D721Med (cell line): ENCODE measurements at places on chromosomes 13 and 19.

DNA sequence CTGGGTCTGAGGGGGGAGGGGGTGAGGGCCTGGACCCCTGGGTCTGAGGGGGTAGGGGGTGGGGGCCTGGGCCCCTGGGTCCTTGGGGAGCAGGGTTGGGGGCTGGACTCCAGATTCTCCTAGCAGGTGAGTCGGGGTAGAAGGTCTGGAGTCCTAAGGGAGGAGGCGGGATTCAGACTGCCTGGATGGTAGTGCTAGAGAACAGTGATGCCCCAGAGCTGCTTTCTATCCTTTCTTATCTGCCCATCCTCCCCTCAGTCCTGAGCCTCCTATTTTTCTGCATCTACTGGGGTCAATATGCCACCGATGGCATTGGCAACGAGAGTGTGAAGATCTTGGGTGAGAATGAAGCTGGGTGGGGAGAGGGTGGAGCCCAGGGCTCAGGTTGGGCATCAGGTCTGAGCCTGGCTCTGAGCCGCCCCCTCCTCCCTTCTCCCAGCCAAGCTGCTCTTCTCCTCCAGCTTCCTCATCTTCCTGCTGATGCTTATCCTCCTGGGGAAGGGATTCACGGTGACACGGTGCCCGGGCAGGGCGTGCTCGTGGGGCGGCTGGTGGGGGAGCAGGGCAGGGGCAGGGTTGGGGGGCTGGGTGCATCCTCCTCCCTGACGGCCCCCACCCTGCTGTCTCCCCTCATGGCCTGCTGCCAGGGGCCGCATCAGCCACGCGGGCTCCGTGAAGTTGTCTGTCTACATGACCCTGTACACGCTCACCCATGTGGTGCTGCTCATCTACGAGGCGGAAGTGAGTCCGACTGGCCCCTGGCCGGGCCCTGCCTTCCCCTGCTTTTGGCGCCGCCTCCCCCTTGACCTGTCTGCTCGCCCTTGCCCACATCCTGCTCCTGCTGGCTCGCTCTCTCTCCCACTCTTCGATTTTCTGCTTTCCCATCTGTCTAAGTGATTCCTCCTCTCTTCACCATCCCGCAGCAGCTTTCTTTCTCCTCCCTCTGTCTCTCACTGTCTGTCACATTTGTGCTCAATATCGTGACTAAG lies 3.4 kb downstream of the TMEM145 start:
- no peak for DNase-seq

DNA sequence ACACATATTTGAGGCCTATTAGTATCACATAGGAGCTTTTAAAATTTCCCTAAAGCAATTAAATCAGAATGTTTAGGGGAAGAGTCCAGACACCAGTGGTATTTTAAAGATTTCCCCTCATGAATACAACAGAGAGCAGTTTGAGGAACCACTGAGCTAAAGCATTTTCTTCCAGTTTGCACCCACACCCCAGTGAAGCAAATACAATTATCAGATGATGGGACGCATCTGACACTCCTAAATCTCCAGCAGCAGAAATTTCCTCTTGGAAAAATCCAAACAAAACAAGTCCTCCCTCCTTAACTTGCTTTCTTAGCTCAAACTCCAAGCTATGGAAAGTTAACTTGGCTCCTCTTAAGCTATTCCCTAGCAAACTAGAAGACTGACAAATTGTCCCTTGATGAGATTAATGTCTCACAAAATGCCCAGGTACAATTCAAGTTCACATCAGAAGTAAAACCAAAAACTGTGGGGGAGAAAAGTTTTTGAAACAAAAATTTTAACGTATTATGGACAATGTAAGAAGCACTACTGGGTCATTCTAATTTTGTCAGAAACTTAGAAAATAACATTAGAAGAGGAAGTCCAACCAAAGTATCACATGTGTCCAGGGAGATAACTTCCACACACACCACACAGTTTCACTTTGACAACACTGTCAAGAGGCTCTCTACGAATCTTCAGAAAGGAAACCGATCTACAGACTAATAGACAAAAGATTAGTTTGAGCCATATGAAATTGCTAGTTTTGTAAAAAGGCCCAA lies 74.1 kb downstream of the ABCC4 start:
- DNase-seq, result no peak

DNA sequence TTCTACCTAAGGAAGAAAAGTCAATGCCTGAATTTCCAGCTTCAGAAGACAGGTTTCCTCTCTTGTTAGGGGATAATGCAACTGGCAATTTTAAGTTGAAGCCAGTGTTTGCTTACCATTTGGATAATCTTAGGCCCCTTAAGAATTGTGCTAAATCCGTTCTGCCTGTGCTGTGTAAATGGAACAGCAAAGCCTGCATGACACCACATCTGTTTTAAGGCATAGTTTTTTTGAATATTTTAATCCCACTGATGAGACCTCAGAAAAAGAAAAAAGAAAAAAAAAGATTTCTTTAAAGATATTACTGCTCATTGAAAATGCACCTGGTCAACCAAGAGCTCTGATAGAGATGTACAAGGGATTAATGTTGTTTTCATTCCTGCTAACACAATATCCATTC lies 419.2 kb downstream of the SLITRK6 start:
- no peak for DNase-seq

DNA sequence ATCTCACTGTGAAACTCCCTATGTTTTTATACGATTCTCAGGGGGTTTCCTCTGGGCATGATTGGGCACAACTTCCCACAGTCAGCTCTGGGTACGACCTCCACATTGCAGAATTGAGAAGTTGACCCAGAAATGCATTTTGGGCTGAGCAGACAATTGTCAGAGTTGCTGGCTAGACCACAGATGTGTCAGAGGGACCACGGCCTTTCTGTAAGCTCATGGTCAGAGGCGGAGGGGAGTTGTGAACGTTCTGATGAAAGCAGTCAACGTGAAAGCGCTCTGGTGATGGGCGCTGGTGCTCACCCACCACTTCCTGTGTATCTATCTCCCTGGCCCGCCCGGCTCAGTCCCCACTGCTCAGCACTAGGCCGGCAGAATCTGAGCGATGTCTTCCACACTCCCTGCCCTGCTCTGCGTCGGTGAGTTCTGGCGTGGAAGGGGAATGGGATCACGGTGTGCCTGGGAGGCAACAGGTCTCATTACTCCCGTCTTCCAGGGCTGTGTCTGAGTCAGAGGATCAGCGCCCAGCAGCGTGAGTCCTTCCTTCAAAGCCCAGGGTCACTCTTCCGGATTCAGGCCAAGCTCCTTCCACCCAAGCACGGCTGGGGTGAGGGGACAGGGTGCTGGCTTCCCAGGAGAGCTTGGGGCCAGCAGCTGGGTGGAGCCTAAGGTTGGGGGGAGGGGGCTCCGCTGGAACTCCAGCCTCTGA lies at the start of gene NCR1:
Gene NCR1 (plus strand): TSS at position 346 of the 709 bp plus-strand sequence. CDS start 40 bp downstream, at position 386.
- DNase-seq, result no peak

GRCh38 chr13:60112771-60113170 lies 51.0 kb downstream of the DIAPH3 start:
- no peak for DNase-seq

DNA sequence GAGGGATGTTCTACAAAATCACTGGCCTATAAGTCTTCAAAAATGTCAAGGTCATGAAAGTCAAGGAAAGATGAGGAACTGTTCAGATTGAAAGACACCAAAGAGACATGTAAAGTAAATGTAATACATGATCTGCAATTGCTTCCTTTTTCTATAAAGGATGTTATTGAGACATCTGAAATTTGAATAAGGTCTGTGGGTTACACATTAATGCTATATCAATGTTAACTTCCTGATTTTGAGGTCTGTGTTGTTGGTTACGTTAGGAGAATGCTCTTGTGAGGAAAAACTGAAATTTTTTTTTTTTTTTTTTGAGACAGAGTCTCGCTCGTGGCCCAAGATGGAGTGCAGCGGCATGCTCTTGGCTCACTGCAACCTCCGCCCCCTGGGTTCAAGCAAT lies 197.4 kb downstream of the RGCC start:
- DNase-seq, result no peak

- DNase-seq, result no peak
Observed at GRCh38 chr13:81874253-81874652, 1533.3 kb upstream of the SPRY2 start.

- DNase-seq, result no peak
Observed at GRCh38 chr13:111467111-111467890, 146.9 kb downstream of the TEX29 start.

- no peak for DNase-seq
Observed at GRCh38 chr13:33639158-33639557, 178.8 kb upstream of the RFC3 start.

DNA sequence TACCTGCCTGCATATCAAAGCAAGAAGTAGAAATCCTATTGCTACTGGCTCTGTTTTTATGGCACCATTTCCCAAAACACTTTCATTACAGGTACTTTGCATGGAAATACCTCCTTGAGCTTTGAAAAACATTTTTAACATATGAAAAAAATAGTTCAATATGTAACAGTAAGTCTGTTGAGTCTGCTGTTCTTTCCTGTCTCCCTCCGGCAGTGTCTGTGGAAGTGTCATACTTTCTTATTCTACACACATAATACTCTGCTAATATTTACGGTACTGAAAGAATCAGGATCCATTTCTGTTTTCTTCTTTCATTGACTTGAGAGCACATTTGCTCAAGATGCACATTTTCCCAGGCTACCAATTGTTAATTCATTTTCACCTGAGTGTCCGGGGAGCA lies 8.2 kb upstream of the SERTM1 start:
- no peak for DNase-seq

- no peak for DNase-seq
Observed at GRCh38 chr19:1259876-1260748, 9.0 kb upstream of the CIRBP start.

DNA sequence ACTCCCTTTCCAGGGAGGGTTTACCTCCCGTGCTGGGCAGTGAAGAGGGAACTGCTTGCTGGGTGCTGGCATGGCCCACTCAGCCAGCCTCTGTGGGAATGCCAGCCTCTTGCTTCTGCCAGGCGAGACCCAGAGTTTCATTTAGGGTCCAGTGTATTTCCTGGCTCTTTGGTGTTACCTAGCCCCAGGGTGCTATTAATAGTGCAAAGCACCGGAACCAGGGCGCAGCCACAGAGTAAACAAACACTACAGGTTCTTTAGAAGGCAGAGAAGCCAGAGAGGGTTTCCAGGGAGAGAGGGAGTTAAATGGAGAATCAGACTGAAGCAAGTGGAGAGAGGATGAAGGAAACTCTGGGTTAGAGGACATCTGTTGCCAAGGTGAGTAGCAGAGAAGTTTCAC lies 74.9 kb upstream of the SPATA13 start:
- no peak for DNase-seq

DNA sequence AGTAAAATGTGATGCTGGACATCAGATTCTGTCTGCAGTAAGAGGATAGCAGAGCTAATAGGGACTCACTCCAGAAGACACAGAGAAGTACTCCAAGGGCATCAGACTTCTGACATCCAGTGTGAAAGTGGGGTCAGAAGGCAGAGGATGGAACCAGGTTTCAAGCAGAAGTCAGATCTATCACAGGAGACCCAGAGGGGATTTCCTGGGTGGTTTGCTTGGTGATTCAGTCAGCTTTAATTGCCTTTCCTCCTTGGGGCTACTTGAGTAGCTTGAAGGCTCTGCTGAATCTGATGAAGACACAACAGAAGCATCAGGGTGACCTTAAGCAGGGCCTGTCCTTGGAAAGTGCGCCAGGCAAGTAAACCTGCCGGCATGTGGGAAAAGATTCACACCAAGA lies 300.6 kb downstream of the COG6 start:
- no peak for DNase-seq

DNA sequence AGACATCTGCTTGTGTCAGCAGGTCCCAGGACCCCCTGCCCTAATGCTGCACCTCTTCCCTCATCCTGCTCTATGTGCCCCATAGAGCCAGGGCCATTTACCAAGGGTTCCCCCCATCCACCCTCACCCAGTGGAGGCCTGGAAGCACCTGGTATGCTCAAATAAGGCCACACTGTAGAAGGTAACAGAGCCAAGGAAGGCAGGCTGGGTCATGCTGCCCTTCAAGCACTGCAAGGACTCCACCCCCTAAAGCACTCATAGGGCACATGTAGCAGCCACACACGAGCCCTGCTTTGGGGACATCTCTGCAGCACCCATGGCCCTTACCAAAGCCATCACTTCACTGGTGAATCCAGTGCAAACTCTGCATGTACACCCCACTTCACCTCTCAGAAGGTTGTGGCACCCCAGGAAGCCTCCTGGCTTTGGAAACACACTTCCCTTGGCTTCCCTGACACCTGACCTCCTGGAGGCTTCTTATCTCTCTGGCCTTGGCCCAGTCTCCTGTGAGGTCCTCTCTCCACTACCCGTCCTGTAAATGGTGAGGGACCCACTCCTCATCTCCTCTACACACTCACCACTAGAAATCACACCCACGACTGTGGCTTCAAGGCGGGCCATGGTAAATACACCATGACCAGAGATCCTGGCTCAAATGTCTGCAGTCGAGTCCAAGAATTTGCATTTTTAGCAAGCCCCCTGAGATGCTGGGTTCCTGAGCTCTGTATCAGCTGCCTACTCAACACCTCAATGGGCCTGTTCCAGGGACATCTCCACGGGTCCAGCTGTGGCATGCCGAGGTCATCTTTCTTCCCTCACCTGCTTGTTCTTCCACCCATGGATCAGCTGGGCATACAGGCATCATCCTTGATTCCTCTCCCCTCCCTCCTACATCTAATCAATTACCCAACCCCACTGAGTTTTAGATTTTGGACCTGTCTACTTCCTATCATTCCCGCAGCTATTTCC lies 80.9 kb upstream of the DOCK9 start:
- DNase-seq, result no peak

DNA sequence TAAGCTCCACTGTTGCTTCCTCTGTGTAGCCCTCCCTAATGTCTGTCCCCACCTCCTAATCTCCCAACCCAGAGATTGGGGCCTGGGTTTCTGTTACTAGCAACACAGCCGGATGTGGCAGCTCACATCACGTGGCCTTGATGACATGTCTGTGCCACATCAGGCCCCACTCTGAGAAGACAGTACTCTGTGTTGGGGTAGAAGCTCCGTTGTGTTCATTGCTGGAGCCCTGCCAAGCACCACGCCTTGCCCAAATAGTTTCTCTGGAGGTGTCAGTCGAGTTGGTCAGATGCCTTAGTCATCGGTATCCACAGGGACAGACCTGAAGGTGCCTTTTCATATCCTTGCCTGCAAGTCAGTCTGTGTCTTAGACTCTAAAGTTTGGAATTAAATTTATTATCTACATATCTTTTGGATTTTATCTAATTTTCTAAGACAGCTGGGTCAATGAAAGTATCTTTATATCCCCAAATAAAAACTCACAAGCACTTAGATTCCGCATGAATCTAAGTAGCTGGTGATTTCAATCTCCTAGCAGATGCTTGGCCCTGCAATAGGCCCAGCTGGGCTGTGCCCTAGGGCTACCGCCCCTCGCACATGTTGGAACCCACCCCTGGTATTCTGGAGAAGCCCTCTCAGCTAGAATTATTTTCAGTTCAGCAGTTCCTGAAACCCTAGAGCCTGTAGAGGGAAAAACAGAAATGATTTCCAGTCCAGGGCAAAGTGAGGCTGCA lies 204.0 kb upstream of the TSHZ3 start:
- no peak for DNase-seq
